Stimulated activated CD8-positive, alpha-beta memory T cell treated with anti-CD3 and anti-CD28 coated beads, Interleukin-4, amount 100 ng/mL, for 1 hour (primary cell): ENCODE measurements at places on chromosomes 11 and 22.

DNA sequence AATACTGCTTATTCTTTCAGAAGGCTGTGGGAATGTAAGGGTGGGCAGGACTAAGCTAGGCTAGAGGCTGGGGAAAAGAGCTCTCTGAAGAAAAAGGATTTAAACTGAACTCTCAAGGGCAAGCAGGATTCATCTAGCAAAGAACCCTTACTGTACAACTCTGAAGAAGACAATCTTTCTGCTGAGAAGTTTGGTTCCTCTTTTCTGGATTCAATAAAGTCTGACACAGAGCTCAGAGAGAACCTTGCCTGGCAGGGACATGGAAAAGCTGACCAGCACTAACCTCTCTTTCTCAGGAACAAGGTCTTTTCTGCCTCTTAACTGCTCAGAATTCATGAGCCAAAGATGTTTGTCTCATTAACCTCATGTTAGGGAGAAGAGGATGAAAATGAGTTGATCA lies 388.4 kb upstream of the DDI1 start:
- no peak for DNase-seq

DNA sequence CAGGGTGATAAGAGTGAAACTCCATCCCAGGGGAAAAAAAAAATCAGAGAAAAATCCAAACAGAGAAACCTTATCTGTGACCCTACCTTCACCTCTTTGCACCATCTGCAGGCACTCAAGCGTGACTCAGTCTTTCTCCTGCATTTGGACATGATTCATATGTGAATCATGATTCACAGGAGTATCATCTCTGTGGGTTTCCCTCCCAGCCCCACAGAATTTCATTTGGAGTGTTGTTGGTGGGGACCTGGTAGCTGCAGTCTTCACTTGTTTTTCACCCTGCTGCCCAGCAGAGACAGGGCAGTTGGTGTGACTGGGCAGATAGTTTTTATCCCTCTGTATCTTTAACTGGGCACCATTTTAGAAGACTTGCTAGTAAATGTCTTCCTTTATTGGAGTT lies 75.7 kb downstream of the DEPDC5 start:
- DNase-seq = no peak

DNA sequence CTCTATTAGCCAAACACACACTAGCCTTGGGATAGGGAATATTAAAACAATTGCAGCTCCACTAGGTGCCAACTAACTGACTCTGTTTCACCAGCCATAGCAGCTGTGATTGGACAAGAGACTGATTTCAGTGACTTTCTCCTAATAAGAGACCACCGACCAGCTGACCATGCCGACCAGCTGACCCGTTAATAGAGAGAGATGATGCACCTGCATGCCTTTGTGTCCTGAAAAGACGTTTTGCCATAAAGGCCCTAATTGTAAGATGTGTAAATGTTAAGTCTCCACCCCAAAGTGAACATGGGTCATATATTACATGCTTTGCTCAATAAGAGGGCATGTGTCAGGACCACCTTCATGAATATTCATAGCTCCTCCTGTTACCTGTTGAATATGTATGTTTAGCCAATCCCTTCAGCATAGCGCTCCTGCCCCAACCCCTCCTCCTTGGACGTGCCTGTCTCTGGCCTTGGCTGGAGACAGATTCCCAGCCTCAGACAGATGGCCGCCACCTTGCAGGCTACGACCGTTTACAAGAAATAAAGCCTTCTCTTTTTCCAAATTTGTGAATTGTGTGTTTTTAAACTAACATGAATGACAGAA lies 1.3 kb upstream of the NADSYN1 start:
- DNase-seq = no peak

GRCh38 chr11:2304506-2305139 lies 2.8 kb downstream of the TSPAN32 start:
- no peak for DNase-seq

- DNase-seq = no peak
Observed at GRCh38 chr11:102971766-102972165, 16.2 kb upstream of the MMP13 start.

DNA sequence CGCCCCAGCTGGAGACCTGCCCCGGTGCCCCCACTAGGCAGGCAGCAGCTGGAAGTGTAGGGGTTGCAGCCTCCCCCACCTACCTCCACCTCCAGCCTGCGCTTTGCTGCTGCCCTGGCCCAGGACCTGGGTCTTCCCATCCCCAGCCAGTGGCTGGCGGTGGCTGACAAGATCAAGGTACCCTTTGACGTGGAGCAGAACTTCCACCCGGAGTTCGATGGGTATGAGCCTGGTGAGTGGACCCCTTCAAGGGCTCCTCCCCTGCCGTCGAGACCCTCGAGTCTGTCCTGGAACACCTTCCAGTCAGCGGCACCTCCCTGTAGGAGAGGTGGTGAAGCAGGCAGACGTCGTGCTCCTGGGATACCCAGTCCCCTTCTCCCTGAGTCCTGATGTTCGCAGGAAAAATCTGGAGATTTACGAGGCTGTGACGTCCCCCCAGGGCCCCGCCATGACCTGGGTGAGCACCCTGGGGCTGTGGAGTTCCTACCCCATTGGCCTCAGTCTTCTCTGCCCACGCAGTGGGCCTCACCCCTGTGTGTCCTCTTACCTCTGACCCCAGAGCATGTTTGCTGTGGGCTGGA lies 4.4 kb downstream of the PGGHG start:
- no peak for DNase-seq

DNA sequence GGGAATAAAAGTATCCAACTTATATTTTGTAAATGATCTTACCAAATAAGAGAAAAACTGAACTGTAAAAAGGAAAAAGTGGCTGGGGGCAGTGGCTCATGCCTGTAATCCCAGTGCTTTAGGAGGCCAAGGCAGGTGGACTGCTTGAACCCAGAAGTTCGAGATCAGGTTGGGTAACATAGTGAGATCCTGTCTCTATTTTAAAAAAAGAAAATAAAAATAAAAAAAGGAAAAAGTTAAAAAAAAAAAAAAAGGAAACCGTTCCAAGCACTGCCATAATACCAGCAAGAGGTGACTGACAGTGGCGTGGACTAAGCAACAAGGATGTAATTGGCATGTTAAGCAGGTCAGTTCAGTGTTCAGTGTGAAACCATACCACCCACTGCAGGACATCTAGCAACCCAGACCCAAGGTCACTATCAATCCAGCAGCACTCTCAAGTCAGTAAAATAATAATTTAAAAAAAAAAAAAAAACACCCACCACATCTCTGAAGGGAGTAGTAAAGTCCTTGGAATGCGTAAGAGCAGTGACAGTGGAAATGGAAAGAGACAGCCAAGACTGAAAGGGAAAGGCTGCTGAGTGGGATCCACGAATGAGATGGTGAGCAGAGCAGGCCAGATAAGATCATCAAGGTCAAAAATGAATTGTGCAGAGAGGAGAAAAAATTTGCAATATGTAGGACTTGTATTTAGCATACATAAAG lies 43.6 kb downstream of the MAPK1 start:
- no peak for DNase-seq

DNA sequence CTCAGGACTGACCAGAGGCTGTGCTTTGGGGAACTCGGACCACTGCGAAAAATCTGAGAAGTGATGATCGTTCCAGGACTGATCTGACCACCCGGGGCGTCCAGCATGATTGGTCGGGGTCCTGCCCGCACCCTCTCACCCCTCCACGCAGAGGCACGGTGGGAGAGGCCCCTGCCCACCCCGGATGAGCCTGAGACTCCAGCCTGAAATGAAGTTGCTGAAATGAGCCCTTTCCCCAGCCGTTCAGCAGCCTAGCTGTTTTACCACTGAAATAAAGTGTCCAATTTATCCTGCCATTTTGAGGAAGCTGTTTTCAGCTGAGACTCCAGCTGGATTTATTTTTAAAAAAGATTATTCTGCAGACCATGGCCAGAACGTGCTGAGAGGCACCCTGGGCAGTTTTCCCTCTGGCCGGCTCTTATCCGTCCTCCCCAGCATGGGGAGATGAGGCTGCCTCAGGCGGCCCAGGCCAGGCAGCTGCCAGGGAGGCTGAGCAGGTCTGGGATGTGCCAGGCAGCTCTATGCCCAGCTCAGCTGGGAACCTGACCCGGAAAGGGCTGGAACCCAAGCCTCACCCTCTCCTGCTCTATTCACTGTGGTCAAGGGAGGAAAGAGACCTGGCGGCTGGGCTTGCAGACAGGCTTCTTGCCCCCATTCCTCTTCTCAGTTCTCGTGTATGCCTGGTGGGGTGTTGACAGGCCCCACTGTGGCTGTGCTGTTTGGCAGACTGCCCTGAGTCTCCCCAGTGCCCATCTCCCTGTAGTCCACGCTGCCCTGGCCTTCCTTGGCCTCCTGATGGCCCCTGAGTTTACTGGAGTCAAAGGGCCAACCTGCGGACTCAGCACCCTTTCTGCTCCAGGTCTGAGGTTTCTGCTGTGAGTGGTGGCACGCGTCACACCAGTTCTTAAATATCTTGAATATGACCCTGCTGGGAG lies 161.0 kb upstream of the B3GAT1 start:
- no peak for DNase-seq
